Activated CD4-positive, alpha-beta T cell treated with anti-CD3 and anti-CD28 coated beads for 36 hours (primary cell): ENCODE measurements at places on chromosomes 6 and 20. TPM values are rescaled to one million over a fixed set of nuclear protein-coding genes. Genes with fewer than 3 reads are reported as not detected.
A peak's percentile ranks its signal among the peaks of the same experiment; 100 is the strongest.

GRCh38 chr6:110933912-110934311 lies 24.6 kb upstream of the GTF3C6 start:
- no peak for DNase-seq

The SLC16A10 gene
- 7.0 TPM for total RNA-seq

GRCh38 chr6:56486681-56487080 lies 156.0 kb downstream of the DST start:
- DNase-seq = no peak

GRCh38 chr6:1613346-1613687 lies 3.6 kb downstream of the FOXC1 start:
- no peak for DNase-seq

The DDAH2 gene
- total RNA-seq = 4.4 TPM

The PROKR2 gene
- not detected for total RNA-seq

- DNase-seq = no peak
These were observed 58.1 kb upstream of the FBXO30 start for GRCh38 chr6:145872669-145873068.

The THBS2 gene
- total RNA-seq = not detected

- DNase-seq = peak; percentile 59
These were observed 185 bp upstream of the TNFRSF6B start for GRCh38 chr20:63696306-63696627.

The NFATC2 gene
- 49.8 TPM for total RNA-seq

GRCh38 chr20:58746620-58747019 lies 54.0 kb downstream of the NPEPL1 start:
- no peak for DNase-seq

The POU5F1 gene
- total RNA-seq = not detected

DNA sequence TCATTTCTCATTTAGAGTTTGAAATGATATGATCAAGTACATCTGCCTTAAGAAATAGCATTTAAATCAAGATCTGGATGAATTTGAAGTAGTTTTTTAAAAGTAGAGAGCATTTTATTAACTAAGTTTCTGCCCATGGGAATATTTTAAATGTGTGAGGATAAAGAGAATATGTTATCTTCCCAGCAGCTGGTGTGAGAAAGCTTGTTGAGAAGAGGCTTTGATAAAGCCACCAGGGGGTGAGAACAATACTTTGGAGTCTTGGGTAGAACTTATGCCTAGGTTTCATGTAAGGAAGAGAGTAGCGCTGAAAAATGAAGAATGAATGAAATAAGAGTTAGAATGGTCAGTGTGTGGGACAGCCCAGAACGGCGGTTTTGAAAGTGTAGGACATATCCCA lies 190.2 kb downstream of the GRM1 start:
- no peak for DNase-seq

DNA sequence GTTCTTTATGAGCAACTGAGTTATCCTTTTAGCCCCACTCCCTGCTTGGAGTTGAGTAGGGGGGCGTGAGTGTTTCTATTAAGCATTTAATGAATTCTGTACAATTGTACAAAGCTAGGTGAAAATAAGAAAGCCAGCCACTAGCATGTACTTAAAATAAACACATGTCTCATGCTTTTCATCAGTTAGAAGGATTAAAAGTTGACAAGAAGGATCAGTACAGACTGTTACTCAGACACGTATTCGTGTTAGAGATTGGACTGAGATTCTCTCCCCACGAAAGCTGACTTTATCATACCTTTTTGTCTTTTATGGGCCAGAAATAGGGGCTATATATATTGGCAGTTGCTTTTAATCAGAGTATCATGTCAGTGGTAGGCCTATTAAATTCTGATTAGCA lies 1.7 kb downstream of the HSF2 start:
- no peak for DNase-seq

GRCh38 chr20:3171391-3172125 lies 1.8 kb downstream of the LZTS3 start:
- no peak for DNase-seq

The SCAF8 gene
- total RNA-seq = 33.9 TPM

- DNase-seq = no peak
These were observed 10.1 kb upstream of the SMIM13 start for GRCh38 chr6:11083491-11083890.

- no peak for DNase-seq
These were observed 669.2 kb downstream of the PRKN start for GRCh38 chr6:162058281-162058875.

The PNPLA1 gene
- not detected for total RNA-seq

DNA sequence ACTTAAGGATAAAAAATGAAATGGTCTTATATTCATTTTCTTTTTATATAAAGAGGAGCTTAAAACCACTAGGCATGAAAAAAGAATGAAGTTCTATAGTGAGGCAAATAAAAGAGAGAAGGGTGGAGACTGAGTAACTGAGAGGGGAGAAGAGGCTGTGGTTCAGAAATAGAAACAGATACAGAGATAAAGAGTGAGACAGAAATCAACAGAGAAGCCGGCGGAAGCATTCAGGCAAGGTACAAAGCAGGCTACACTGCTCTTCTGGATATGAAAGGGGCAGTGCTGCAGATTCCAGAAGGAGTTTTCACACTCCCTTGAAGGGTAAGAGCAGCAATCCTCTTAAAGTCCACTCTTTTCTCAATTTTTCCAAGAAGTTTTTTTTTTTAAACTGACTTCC lies 29.9 kb downstream of the NFATC2 start:
- peak; percentile 52 for DNase-seq

- DNase-seq = no peak
These were observed 109.2 kb upstream of the SIRPG start for GRCh38 chr20:1766731-1767130.

DNA sequence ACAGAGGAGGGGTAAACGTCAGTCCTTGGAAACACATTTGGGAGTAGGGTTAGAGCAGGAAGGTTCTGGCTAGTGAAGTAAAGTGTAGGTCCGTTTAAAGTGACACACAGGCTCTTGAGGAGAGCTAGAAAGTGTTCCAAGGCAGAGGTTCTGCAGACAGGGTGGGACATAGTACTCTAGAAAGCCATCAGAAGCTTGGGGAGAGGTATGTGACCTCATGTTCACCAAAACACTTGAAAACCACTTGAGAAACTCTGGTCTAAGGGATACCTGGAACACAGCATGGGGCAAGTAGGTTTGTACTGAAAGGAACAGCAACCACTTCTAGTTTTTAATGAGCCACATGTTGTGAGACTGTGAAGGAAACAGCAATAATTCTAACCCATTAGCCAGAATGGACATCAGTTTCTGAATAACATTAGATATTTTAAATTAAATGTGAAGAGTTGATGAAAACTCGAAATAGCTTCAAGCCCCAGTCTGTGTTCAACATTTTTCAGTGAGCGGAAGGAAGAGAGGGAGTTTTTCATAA lies 49.0 kb downstream of the SOBP start:
- DNase-seq = no peak

DNA sequence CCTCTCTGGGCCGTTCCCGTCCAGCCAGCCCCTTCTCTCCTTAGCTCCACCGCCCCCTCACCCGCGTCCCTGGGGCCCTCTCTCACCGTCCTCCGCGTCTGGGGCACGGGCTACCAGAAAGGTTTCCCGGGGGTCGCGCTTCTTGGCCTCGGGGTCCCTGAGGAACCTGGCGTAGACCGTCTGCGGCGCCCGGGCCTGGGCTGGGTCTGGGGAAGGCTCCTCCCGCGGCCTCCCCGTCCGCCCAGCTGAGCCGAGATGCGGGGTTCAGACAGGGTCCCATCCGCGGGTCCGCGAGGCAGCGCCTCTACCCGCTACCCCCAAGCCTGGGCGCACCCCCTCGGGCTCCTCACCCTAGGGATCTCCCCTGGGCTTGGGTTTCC lies 1.1 kb downstream of the TULP1 start:
- DNase-seq = no peak

The GSTA1 gene
- not detected for total RNA-seq

The SCUBE3 gene
- not detected for total RNA-seq

- no peak for DNase-seq
These were observed 89.4 kb upstream of the ATXN1 start for GRCh38 chr6:16850681-16851026.

DNA sequence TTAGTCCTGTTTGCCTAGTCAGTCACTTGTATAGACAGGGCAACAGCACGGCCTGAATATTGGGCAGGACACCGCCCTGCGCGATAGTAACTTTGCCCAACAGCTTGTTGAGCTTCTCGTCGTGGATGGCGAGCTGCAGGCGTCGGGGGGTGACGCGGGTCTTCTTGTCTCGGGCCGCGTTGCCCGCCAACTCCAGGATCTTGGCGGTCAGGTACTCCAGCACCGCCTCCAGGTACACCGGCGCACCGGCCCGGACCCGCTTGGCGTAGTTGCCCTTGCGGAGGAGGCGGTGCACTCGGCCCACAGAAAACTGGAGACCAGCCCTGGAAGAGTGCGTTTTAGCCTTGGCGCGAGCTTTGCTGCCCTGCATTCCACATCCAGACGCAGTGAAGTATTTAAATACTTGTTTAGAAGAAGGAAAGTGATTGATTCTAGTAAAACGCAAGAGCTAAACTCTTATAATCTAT lies 92.8 kb upstream of the BTN3A2 start:
- DNase-seq = peak; percentile 67

The PEX6 gene
- 10.7 TPM for total RNA-seq

The CST5 gene
- not detected for total RNA-seq

The NOX3 gene
- not detected for total RNA-seq

- DNase-seq = peak; percentile 23
These were observed 42.4 kb upstream of the GNRH2 start for GRCh38 chr20:3000852-3001523.

DNA sequence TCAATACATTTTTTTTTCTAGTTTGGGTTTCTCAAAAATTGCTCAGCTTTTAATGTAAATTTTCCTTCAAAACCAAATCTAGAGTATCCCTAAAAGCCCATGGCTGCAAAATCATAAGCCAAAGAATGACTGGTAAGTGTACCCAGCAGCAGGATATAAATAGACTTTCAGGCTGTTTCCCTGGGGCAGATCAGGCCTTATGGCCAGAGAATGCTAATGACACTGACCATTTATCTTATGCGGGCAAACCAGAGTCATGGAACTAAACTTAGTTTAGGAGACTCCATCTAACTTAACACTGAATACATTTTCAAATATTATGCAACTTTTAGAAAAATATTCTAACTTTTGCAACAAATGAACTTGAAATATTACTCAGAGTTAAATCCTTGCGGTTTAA lies 7.4 kb downstream of the OSER1 start:
- DNase-seq = no peak

The NRM gene
- 25.8 TPM for total RNA-seq

The DYNLT2 gene
- total RNA-seq = 2.4 TPM

DNA sequence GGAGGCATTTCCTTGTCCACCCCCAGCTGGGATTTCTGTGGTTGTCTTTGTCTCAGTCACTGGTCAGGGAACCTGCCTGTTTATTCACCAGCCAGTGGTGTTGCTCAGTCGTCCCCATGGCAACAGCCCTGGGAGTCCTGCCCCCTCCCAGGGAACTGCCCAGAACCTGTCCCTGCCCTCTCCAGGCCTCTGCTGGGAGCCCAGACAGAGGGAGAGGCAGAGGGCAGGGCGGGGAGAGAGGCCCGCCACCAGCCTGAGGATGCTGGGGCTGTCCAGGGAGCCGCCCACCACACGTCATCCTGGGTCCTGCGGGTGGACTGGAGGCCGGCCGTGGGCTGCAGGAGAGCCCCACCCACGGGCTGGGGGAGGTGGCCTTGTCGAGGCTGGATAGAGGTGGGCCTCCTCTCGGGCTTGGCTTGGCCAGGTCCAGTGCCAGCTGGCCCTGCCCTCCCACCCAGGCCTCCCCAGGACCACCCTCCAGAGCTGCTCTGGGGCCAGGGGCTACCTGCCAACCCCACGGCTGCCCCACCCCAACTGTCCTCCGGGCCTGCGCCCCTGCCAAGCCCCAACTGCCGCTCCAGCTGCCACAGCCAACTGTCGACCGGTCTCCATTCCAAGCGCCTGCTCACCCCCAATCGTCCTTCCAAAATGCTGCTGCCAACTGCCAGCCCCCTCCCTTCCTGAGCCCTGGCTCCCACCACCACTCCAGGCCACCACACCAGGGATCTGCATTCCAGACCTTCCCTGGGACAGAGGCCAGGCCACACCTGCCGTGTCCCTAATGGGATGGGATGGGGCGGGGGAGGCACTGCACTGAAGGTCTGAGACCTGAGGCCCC lies 4.2 kb upstream of the ZBTB46 start:
- DNase-seq = no peak

DNA sequence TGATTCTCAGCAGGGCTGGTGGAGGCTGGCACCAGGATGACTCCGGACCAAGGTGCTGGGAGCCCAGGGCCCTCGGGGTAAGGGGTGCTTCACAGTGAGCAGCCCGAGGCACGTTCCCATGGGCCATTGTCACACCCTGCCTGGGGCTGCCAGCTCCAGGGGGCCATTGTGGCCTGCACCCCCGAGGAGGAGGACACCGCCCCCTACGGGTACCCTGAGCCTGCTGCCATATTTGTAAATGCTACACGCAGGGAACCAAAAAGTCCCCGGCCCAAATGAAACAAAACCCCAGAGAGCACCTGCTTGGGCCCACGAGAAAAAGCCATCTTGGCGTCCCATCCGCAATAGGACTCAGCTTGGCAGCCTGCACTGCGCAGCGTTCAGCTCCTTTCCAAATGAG lies 64.7 kb upstream of the GATA5 start:
- DNase-seq = no peak

DNA sequence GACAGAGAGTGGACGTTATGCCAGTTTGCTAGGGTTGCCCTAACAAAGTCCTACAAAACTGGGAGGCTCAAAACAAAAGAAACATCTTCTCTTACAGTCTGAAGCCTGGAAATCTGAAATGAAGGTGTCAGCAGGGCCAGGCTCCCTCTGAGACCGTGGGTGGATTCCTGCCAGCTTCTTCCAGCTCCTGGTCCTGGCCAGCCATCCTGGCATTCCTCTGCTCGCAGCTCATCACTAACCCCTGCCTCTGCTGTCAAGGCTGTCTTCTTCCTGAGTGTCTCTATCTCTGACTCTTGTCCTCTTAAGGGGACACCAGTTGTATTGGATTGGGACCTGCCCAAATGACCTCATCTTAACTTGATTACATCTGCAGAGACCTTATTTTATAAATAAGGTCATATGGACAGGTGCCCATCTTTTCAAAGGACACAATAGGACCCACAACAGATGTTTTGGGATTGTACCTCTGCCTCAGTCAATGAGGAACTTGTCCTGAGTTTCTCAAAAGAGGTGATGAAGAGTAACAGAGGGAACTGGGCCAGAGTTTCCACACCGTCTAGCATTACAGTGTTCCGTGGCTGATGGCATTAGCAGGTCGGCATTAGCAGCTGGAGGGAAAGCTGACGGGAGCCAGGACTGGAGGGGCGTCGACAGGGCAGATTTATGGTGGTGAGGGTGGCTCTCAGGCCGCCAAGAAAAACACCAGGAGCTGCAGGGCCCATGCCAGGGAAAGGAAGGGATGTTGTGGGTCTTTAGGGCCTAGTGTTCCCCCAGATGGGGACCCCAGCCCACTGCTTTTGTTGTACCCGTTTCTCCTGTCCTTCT lies 157.3 kb downstream of the TBXT start:
- DNase-seq = no peak
